ENCODE measurements at places on chromosomes 6 and 20. TPM values are rescaled to one million over a fixed set of nuclear protein-coding genes. Genes with fewer than 3 reads are reported as not detected.

Gene EEF1A2
- 37.6 TPM for total RNA-seq

Gene MATN4
- total RNA-seq = 0.19 TPM

Gene MARCKS
- 261 TPM for total RNA-seq

Gene HMGN3
- 71.5 TPM for total RNA-seq

Gene GGTLC1
- total RNA-seq = not detected

Gene RAET1L
- total RNA-seq = not detected

Gene DYNLT2
- total RNA-seq = 1.0 TPM

Gene KHDC1
- 2.9 TPM for total RNA-seq

Gene PEX7
- 6.2 TPM for total RNA-seq
